ENCODE measurements at places on chromosomes 13 and 19.

DNA sequence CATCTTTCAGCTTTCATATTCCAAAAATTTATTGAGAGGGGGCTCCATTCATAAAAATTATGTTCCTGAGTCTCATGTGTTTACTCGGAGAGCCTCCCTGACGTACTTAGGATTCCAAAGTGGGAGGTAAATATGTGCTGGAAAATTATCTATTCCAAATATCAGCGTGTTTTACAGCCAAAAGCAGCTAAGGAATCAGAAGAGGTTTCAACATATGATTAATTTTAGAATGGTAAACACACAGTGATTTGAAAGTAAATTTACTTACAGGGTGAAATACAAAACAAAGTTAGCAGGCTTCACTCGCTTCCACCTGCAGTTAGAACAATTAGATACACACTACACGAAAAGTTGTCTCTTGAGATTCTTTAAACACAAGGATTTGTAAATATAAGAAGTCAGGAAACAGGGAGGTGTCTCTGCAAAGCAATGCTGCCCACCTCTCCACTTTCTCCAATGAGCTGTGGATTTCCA, 313.8 kb upstream of the NBEA start:
- DNase-seq = no peak

DNA sequence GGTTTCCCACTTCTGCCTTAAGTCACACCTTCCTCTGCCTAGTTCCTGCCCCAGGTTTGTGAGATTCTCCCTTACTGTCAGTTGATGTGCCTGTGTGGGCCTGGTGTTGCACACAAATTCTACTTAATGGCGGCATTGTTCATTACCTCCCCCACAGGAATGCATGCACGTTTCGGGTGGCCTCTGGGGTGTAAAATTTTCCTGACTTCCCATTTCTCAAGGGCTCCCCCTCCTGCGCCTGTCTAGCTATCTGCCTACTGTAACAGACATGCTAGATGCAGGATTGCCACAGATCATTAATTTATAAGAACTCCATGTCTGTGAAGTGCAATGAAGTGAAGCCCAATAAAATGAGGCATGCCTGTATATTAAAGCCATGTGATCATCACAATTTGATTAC, 1466.3 kb downstream of the PCDH9 start:
- no peak for DNase-seq

DNA sequence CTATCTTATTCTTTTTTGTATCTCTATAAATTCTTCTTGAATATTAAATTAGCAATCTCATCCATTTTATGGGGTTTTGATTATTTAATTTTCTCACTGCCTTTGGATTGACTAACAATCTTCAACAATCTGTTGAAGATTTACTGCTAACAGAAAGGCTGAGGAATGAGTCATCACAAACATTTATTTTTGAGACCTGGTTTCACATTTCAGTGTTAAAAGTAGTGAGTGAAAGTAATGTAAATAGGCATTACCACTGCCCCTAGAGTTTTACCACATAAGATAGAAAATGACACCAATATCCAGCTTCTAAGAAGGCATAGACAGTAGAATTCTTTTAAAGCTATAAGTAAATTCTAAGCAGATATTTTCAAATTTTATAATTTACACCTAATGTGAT, 472.8 kb downstream of the OLFM4 start:
- no peak for DNase-seq

DNA sequence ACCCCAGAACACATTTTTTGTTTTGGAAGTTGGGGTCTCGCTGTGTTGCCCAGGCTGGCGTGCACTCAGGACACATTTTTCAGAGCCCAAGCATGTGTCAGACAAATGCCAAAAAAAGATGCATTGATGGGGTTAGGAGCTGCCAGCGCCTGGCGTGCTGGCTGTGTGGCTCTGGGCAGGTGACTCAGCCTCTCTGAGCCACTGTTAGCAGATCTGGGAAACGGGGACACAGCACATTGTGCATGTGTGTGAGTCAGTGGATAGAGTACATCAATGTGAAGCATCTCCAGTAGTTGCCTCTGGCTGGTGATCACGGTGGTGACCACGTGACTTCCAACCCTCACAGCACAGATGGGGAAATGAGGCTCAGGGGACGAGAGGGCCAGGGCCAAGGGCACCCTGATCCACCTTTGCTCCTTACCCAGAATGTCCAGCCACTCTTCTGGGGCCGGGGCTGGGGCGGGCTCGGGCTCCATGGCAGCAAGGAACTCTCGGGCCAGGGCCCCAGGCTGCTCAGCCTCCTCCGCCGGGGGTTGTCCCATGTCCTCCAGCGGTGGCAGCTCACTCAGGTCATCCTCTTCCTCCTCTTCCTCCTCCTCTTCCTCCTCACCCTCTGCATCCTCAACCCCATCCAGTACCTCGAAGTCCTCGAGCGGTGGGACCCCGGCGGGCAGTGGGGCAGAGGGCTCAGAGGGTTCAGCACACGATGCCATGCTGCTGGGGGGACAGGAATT, 1.9 kb downstream of the FKBP8 start:
- DNase-seq = no peak

- no peak for DNase-seq
Observed at GRCh38 chr13:95385798-95386197, 84.5 kb upstream of the ABCC4 start.

GRCh38 chr19:30089086-30089665, 147.1 kb downstream of the URI1 start:
- DNase-seq = no peak

GRCh38 chr19:48283908-48284307, 14.0 kb downstream of the ZNF114 start:
- no peak for DNase-seq

DNA sequence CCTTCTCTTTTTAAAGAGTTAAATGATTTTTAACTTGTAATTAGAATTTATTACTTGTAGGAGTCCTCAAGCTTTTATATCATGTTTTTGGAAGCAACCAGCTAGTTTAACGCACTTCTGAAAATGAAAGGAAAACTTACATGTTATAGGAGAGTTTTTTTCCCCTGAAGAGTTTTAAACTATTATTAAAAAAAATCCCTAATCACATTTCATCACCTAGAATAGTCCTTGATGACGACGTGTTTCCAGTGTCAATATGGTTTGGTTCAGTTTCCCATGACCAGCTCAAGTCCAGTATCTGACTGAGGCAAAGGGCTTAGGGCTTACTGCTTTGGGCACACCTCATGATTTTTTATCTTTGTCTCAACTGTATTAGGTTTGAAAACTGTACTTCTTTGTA, 36.0 kb downstream of the URI1 start:
- DNase-seq = no peak

DNA sequence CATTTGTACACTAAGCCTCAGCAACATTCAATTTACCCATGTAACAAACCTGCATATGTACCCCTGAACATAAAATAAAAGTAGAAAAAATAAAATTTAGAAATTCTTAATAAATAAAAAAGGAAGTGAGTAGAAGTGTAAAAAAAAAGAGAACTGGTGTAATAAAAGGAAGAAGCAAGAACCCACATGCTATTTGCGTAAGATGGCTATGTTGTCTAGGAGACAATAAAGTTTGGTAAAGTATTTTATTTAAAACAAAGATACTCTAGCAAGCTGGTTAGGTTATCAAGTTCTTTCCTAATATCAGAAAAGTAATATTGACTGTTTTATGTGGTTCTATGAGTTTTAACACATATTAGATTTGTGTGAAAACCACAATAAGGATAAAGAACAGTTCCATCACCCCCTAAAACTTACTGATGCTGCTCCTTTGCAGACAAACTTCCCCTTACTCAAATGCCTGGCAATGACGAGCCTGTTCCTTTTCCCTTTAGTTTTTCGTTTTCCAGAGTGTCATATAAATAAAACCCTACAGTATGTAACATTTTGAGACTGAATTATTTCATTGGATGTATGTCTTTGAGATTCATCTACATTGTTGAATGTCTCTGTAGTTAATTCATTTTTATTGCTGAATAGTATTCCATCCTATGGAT, 98.9 kb downstream of the TNFSF13B start:
- no peak for DNase-seq

GRCh38 chr19:3108775-3109174, 14.6 kb downstream of the GNA11 start:
- DNase-seq = no peak

GRCh38 chr13:110155072-110155471, 151.9 kb downstream of the COL4A1 start:
- DNase-seq = no peak

DNA sequence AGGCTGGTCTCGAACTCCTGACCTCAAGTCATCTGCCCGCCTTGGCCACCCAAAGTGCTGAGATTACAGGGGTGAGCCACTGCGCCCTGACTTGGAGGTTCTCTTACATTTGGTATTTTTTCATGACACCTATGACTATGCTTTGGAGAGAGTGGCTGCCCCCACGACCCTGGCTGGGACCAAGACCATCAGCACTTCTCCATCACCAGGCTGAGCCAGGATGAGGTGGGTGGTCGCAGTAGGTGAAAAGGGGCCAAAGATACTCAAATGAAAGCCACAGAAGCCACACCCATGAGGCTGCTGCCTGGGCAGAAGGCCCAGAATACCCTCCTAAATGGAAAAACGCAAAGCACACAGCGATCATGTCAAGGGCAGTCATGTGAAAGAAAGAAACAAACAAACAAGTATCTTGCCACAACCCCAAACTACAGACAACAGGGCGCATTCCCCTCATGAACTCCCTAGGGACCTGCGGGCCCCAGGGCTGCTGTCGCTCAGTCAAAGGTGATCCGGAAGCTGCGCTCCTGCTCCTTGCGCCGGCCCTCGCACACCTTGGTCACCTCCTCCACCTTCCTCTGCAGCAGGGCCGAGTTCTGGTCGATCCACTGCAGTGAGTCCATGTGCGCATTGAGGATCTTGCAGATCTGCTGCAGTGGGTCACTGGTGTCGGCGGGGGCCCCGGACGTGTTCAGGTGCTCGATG, 11.2 kb upstream of the IL4I1 start:
- no peak for DNase-seq

DNA sequence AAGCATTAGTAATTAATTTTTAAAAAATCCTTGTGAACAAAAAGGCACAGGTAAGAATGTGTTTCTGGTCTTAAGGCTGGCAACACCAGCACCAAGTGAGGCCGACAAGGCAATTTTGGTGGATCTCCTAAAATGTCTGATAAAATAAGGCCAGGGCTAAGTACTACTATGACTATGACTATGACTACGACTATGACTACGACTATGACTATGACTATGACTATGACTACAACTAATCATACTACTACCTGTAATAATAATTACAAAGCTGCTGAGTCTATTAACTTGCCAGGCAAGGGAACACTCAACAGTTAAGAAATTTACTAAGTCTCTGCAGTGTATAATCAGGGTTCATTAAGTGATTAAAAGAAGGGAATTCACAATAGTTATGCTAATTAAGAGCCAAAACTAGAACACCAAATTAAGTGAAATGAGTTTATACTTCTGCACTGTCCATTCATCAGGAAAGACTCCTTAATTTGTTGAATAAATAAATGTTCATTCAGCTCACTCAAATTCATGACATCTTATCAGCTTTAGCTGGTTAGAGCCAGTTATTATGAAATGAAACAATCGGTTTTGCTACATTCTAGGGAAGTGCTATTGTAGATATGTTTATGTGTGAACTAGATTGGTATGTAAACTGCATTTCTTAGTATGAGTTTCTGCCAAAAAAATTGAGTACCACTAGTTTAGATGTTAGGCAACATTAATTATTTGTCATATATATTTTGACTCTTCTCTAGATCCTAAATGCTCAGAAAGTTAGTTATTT, 1626.2 kb upstream of the PCDH20 start:
- no peak for DNase-seq

GRCh38 chr19:47790398-47790814, 11.9 kb downstream of the SELENOW start:
- no peak for DNase-seq

DNA sequence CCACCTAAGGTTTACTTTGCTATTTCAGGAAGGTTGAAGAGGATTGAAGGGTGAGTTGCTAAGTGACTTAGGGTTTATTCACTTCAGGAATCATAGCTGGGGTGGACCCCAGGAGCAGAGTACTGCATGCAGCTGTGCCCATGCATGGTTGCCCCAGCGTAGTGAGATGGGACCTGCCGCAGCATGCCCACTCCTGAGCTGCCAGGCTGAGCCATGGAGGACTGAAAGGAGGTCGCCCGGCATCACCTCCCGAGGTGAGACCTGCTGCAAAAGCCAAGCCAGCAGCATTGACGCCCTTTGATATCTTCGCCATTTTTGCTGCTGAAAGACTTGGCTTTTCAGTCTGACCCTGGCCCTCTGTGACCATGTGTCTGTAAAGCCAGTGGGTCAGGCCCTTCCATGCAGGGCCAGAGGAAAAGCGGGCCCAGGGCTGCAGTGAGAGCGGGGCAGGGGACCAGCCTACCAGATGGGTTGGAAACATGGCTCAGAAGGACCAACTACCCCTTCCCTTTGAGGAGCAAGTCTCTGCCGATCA, 9.9 kb downstream of the POP4 start:
- DNase-seq = no peak

DNA sequence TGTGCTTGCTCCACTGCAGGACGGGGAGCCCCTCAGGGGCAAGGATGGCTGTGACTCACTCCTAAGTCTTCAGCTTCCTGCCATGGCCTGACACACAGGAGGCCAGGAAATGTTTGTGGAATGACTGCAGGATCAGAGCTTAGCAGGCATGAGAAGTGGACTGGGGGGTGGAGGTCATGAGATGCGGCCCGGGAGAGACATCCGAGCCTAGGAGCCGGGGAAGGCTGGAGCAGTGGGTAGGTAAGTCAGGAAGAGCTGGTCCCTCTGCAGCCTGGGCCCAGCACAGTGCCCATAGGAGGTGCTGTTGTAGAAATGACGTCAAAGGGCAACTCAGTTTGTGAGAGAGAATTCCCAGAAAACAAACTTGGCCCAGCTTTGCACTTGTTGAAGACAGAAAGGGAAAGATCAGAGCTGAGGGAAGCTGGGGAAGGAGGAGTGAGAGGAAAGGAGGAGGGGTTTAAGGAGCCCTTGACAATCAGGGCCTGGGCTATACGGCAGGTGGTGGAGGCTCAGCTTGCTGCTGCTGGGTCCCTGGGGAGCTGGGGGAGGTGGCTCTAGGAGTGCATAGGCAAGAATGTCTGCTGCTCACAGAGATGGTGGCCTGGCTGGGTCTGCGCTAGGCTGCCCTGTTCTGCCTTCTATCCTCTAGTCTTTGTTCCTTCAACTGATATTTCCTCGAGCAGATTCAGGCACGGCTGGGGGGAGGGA, 18.5 kb downstream of the POU2F2 start:
- DNase-seq = no peak

DNA sequence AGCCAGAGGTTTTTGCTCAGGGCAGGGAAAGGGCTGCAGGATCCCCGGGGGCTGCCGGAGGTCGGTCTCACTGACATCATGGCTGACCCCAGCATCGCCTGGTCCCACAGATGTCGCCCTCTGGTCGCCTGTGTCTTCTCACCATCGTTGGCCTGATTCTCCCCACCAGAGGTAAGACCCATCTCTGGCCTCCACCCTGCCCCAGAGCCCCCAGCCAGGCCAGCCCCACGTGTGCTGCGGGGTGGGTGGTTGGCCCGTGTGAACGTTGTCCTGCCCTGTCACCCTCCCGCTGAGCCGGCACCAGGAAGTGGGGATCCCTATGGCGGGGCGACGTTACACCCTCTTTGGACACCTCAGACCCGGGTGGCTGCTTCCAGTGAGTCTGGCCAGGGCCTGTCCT, 906 bp downstream of the FXYD5 start:
- no peak for DNase-seq

GRCh38 chr13:89082623-89083022, 1411.5 kb downstream of the SLITRK5 start:
- no peak for DNase-seq
